GM23248 (cell line): ENCODE measurements at places on chromosomes 2 and 18. TPM values are rescaled to one million over a fixed set of nuclear protein-coding genes. Genes with fewer than 3 reads are reported as not detected.

ZNF804A gene
- 0.65 and 0.76 TPM in 2 replicates for total RNA-seq

LIMS1 gene
- total RNA-seq: 122 and 131 TPM in 2 replicates

SNED1 gene
- 29.4 and 36.2 TPM in 2 replicates for total RNA-seq

CREG2 gene
- under 0.01 and 0.22 TPM in 2 replicates for total RNA-seq

HAAO gene
- not detected in 2 replicates for total RNA-seq

NRP2 gene
- total RNA-seq: 9.0 and 36.7 TPM in 2 replicates

TRIM43 gene
- not detected in 2 replicates for total RNA-seq

CPO gene
- total RNA-seq: not detected in 2 replicates
